ENCODE measurements at places on chromosomes 13 and 19. TPM values are rescaled to one million over a fixed set of nuclear protein-coding genes. Genes with fewer than 3 reads are reported as not detected.

DOHH gene
- total RNA-seq = 20.9 TPM

CYP2A6 gene
- total RNA-seq = 0.57 TPM

KL gene
- not detected for total RNA-seq

ZNF382 gene
- total RNA-seq = not detected

MEIS3 gene
- total RNA-seq = 35.8 TPM

SELENOV gene
- total RNA-seq = not detected

Measured in HCT116 (cell line).